Peyer's patch (tissue), 4 donors: ENCODE measurements at places on chromosomes 16 and 17.

DNA sequence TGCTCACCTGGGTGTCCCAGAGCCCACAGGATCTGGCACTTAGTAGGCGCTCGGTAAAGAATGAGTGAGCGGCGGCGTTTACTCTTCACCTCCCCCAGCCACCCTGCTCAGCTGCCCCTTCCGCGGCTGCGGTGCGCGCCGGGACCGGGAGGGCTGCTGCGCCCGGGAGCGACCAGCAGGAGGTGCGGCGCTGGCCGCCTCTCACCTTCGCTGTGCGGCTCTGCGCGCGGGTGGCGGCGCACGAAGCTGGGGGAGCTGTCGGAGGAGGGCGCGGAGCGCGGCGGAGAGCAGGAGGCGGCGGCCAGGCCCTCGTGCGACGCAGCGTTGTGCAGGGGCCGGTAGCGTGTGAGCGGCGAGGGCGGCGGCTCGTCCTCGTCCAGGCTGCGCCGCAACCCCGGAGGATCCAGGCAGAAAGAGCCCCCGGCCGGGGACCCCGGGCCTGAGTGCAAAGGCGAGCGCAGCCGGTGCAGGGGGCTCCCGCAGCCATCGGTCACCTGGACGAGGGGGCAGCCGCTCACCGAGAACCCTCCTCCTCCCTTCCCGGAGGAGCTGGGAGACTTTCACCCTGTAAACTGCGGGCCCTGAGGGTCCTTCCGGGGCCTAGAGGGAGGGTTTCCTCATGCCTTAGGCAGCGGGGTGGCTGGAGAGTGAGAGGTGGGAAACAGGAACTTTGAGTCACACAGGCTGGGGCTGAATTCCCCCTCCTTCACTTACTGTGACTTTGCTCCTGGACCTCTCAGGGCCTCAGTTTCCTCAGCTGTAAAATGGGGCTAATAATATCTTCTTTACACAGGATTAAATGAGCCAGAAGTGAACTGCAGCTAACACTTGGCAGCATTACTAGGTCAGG lies 12.5 kb downstream of the SAMD14 start:
- peaks cover 5% of the 10 kb centered on the region for H3K4me1 ChIP-seq
- peak; percentile 81 for DNase-seq
- H3K27ac ChIP-seq: no peak overlapping the region
- no peaks in the 10 kb centered on the region for H3K27me3 ChIP-seq
- H3K36me3 ChIP-seq: no peaks in the 10 kb centered on the region

- H3K36me3 ChIP-seq: no peaks in the 10 kb centered on the region
- H3K27ac ChIP-seq: no peak overlapping the region
- H3K4me3 ChIP-seq: peak overlapping the region; percentile 48
- peaks cover 32% of the 10 kb centered on the region for H3K4me1 ChIP-seq
These were observed 1.7 kb downstream of the NLRC3 start for GRCh38 chr16:3575491-3575890.

DNA sequence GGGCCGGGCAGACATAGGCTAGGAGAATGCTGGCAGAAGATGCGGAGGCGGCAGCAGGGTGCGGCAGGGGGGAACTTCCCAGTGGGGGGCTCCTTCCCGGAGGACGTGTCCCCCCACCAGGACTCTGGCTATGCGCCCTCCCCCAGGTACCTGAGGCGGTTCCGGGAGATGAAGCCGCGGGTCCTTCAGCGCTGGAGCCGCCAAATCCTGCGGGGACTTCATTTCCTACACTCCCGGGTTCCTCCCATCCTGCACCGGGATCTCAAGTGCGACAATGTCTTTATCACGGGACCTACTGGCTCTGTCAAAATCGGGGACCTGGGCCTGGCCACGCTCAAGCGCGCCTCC lies 3.4 kb downstream of the WNK4 start:
- H3K27me3 ChIP-seq: no peaks in the 10 kb centered on the region
- H3K36me3 ChIP-seq: no peaks in the 10 kb centered on the region
- DNase-seq: no peak
- H3K4me1 ChIP-seq: no peaks in the 10 kb centered on the region
- no peak overlapping the region for H3K27ac ChIP-seq

DNA sequence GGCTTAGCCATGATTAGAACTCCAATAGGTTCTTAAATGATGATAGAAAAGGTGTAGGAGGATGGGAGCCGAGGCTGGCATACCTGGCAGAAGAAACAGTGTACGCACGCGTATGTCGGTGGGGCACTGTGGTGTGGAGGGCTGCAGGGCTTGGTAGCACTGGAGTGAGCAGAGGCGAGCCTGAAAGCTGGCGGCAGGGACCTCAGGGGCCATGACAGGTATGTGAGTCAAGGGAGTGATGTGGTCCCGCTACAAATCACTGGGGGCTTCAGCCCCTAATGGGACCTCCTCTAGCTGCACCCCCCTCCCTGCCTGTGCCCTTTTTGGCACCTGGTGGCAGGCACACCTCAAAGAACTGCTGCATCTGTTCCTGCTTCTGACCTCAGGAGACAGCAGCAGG lies 67.3 kb downstream of the RAI1 start:
- H3K4me1 ChIP-seq: peaks cover 31% of the 10 kb centered on the region
- no peak for DNase-seq
- peak overlapping the region; percentile 83 for H3K27ac ChIP-seq

DNA sequence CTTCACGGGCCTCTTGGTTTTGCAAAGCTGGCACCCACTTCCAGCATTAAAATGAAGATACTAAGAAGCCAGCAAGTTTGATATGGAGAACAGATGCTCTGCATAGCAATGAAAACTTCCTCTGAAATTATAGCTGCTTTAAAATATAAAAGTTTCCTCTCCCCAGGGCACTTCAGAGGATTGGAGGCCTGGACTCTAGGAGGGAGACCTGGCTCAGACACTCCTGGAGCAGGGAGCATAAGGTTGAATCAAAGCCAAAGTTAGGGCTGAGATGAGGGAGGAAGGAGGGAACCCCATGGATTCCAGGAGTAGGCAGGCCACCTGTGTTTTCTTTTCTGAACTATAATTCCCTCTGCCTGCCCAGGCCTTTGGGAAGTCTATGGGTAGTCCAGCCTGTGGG lies 176.0 kb upstream of the RPL38 start:
- H3K27ac ChIP-seq: no peak overlapping the region
- no peaks in the 10 kb centered on the region for H3K27me3 ChIP-seq
- H3K4me3 ChIP-seq: no peak overlapping the region

DNA sequence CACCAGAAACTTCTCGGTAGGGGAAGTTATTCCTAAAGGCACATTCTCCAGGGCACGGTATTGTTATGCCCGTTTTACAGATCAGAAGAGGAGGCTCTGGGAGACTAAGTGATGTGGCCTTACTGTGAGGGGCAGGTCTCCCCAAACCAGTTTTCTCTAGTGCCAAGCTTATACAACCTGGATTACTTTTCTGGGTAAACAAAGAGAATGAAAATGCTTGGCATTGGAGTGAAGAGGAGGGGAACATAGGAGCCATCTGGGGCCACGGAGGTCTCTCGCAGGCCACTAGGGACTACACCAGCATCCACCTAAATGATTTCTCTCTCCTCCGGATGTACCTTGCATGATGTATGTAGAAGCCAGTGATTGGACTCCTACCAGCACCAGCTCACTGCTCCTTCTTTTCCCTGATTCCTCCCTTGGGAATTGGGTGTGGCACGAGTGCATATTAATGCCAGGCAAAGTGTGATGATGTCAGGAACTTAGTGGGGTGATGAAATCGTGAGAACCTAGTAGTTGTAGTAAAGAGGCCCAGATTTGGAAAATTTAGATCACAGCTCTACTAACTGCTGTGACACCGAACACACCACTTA lies 674 bp downstream of the TOM1L1 start:
- H3K27me3 ChIP-seq: no peaks in the 10 kb centered on the region
- peak overlapping the region; percentile 52 for H3K27ac ChIP-seq
- no peaks in the 10 kb centered on the region for H3K4me1 ChIP-seq
- DNase-seq: no peak

- no peaks in the 10 kb centered on the region for H3K27me3 ChIP-seq
- H3K4me1 ChIP-seq: no peaks in the 10 kb centered on the region
- H3K4me3 ChIP-seq: no peak overlapping the region
- no peak for DNase-seq
- H3K36me3 ChIP-seq: no peaks in the 10 kb centered on the region
- no peak overlapping the region for H3K27ac ChIP-seq
These were observed 159.6 kb downstream of the HAPSTR1 start for GRCh38 chr16:9251026-9251425.

- no peak for DNase-seq
- H3K27me3 ChIP-seq: no peaks in the 10 kb centered on the region
- H3K4me1 ChIP-seq: no peaks in the 10 kb centered on the region
- H3K27ac ChIP-seq: no peak overlapping the region
These were observed 1.9 kb downstream of the STX1B start for GRCh38 chr16:31008551-31008950.

GRCh38 chr17:50468304-50469207 lies at the start of gene CHAD:
CHAD (minus strand) TSS chr17:50468880; CDS start chr17:50468813, 67 bp downstream.
- no peak for DNase-seq
- no peaks in the 10 kb centered on the region for H3K27me3 ChIP-seq
- H3K4me3 ChIP-seq: peak within 1 kb of the TSS; percentile 18
- peaks cover 8% of the 10 kb centered on the region for H3K4me1 ChIP-seq

DNA sequence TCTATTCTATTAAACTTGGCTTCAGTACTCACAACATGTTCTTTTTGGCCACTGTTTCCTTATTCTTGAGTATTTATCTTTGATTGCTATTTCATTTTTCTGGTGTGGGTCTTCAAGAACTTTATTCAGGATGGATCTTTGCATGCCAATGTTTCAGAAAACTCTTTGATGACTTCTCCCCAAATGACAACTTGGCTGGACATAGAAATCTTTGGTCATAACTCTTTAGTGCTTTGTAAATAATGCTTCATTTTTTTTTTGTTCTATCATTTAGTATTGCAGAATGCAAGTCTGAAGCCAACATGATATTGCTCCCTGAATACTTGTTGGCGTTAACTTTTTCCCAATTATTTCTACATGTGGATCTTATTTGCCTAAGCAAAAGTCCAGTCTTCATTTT lies 103.6 kb upstream of the HS3ST2 start:
- H3K4me1 ChIP-seq: no peaks in the 10 kb centered on the region
- H3K27me3 ChIP-seq: no peaks in the 10 kb centered on the region
- H3K27ac ChIP-seq: no peak overlapping the region
- H3K4me3 ChIP-seq: no peak overlapping the region
- no peaks in the 10 kb centered on the region for H3K36me3 ChIP-seq

- DNase-seq: peak; percentile 25
- no peak overlapping the region for H3K27ac ChIP-seq
- no peaks in the 10 kb centered on the region for H3K27me3 ChIP-seq
- H3K4me3 ChIP-seq: no peak overlapping the region
- no peaks in the 10 kb centered on the region for H3K36me3 ChIP-seq
These were observed 18.4 kb downstream of the PDILT start for GRCh38 chr16:20385844-20386832.

DNA sequence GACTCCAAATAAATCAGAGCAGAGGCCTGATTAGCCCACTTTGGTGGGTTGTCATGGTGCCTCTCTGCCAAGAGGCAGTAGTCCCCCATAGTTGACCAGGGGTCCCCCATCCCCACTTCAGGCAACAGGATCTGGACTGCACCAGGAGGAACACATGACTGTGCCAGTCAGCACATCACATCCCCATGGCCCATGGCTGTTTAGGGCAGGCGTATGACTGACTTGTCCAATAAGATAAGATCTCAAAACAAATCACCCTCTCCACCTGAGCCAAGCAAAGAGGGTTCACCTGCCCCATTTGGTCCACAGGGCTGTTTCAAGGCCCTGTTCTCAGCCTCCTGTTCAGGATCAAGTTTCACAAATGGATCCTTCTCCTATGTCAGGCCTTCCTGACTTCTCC lies 93.3 kb downstream of the C16orf78 start:
- DNase-seq: no peak
- H3K27me3 ChIP-seq: no peaks in the 10 kb centered on the region
- no peaks in the 10 kb centered on the region for H3K36me3 ChIP-seq
- no peak overlapping the region for H3K4me3 ChIP-seq
- H3K4me1 ChIP-seq: no peaks in the 10 kb centered on the region
- no peak overlapping the region for H3K27ac ChIP-seq

- no peak overlapping the region for H3K27ac ChIP-seq
- H3K36me3 ChIP-seq: no peaks in the 10 kb centered on the region
- H3K27me3 ChIP-seq: no peaks in the 10 kb centered on the region
These were observed 70.2 kb upstream of the PSMD7 start for GRCh38 chr16:74226338-74226954.

GRCh38 chr17:82399601-82400101 lies 18.5 kb upstream of the HEXD start:
- H3K4me1 ChIP-seq: peaks cover 3% of the 10 kb centered on the region
- no peak for DNase-seq
- no peak overlapping the region for H3K4me3 ChIP-seq
- H3K27ac ChIP-seq: no peak overlapping the region

GRCh38 chr16:11138769-11139325 lies 117.2 kb downstream of the SOCS1 start:
- no peaks in the 10 kb centered on the region for H3K36me3 ChIP-seq
- H3K4me3 ChIP-seq: no peak overlapping the region
- no peak overlapping the region for H3K27ac ChIP-seq
- no peaks in the 10 kb centered on the region for H3K27me3 ChIP-seq
- H3K4me1 ChIP-seq: no peaks in the 10 kb centered on the region

DNA sequence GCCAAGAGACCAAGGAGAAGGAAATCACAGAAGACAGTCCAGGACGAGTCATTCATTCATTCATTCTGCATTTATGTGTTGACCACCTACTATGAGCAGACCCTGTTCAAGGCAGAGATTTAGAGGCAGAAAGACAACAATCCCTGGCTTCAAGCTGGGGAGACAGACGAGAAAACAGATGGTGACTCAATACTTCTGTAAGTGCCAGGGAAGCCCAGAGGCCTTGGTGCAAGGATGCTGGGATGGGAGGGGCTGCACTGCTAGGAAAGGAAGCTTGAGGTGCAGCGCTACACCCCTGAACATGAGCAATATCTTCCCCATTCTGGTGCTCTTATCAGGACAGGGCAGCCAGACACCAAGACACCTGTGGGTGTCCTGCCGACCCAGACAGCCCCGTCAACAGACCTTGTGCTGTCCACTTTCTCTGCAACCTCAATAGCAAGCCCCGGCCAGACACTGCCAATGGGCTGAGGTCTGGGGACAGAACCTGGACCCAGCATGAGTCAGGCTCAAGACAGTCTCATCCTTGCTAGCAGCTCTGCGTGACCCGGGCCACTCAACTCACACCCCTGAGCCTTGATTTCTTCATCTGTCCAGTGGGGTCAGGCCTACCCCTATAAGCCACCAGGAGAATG lies 163.5 kb downstream of the COPRS start:
- DNase-seq: no peak
- no peak overlapping the region for H3K4me3 ChIP-seq
- no peaks in the 10 kb centered on the region for H3K4me1 ChIP-seq
- no peaks in the 10 kb centered on the region for H3K27me3 ChIP-seq

- no peaks in the 10 kb centered on the region for H3K36me3 ChIP-seq
- no peak overlapping the region for H3K27ac ChIP-seq
- H3K4me1 ChIP-seq: no peaks in the 10 kb centered on the region
- no peak overlapping the region for H3K4me3 ChIP-seq
- H3K27me3 ChIP-seq: no peaks in the 10 kb centered on the region
These were observed 92.9 kb downstream of the GPR139 start for GRCh38 chr16:19980632-19981265.
